ENCODE measurements at places on chromosomes 6 and 20. TPM values are rescaled to one million over a fixed set of nuclear protein-coding genes. Genes with fewer than 3 reads are reported as not detected.

CLDN20 gene
- not detected for total RNA-seq

FAM83B gene
- not detected for total RNA-seq

ADGRF4 gene
- 15.7 TPM for total RNA-seq

CLPSL1 gene
- not detected for total RNA-seq

XKR7 gene
- total RNA-seq, result 0.02 TPM

RHAG gene
- total RNA-seq, result not detected

SLC16A10 gene
- 0.35 TPM for total RNA-seq

WFDC2 gene
- total RNA-seq, result not detected

DNAH8 gene
- not detected for total RNA-seq

NRSN1 gene
- not detected for total RNA-seq

TSBP1 gene
- total RNA-seq, result not detected

RRAGD gene
- 5.4 TPM for total RNA-seq

C2 gene
- total RNA-seq, result 0.31 TPM

IP6K3 gene
- 1.3 TPM for total RNA-seq

SLC52A3 gene
- total RNA-seq, result 0.57 TPM

MUC21 gene
- not detected for total RNA-seq

ERMARD gene
- 6.6 TPM for total RNA-seq

KIF16B gene
- total RNA-seq, result 14.7 TPM

BNIP5 gene
- not detected for total RNA-seq

NMBR gene
- not detected for total RNA-seq

RNF217 gene
- 4.2 TPM for total RNA-seq

RSPH4A gene
- 0.15 TPM for total RNA-seq

FAM217A gene
- not detected for total RNA-seq

LY6G6C gene
- total RNA-seq, result 0.23 TPM

CFB gene
- total RNA-seq, result 1.9 TPM

RALGAPB gene
- 18.2 TPM for total RNA-seq

FOXP4 gene
- 22.0 TPM for total RNA-seq

FUT9 gene
- not detected for total RNA-seq

NHLRC1 gene
- total RNA-seq, result 1.8 TPM

KIF6 gene
- total RNA-seq, result 0.30 TPM

YTHDF1 gene
- 53.4 TPM for total RNA-seq

PRR18 gene
- total RNA-seq, result 0.06 TPM

WFDC12 gene
- total RNA-seq, result not detected

ISM1 gene
- total RNA-seq, result 0.24 TPM

SOX18 gene
- total RNA-seq, result 1.1 TPM

VNN1 gene
- 0.15 TPM for total RNA-seq

CST4 gene
- not detected for total RNA-seq

NPEPL1 gene
- 27.3 TPM for total RNA-seq

HRH3 gene
- total RNA-seq, result not detected

SYCP2 gene
- 0.62 TPM for total RNA-seq

PKIB gene
- 0.53 TPM for total RNA-seq

SLC32A1 gene
- total RNA-seq, result not detected

VGLL2 gene
- total RNA-seq, result not detected

FILIP1 gene
- total RNA-seq, result 0.32 TPM

SMLR1 gene
- total RNA-seq, result not detected
